Cardiac fibroblast (primary cell): ENCODE measurements at places on chromosomes 5 and 9.

- no peak for DNase-seq
Observed at GRCh38 chr5:153043886-153044285, 446.6 kb upstream of the GRIA1 start.

- DNase-seq = no peak
Observed at GRCh38 chr9:114754581-114754980, 51.3 kb downstream of the TNFSF15 start.

GRCh38 chr5:140417235-140417634, 15.6 kb downstream of the ANKHD1 start:
- DNase-seq = no peak

- peak; percentile 78 for DNase-seq
Observed at GRCh38 chr5:172452398-172453205, 1.7 kb downstream of the SH3PXD2B start.

- DNase-seq = no peak
Observed at GRCh38 chr9:75053869-75054268, 25.8 kb upstream of the CARNMT1 start.

DNA sequence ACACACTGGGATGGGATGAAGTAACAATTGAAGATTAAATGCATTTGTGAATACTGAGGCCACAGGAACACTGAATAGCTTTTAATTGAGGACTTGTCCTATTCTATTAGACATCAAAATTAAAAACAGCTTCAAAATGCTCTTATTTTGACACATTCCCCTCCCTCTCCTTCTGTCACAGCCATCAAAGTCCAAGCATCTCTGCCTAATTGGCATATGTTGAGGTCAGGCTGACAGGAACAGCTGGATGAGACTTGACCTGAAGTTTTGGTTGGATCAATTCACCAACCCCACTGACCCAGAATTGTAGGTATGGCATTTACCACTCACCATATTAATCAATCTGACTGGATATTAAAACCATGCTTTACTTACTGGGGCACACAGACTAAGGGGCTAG, 96.3 kb downstream of the PTCH1 start:
- no peak for DNase-seq

GRCh38 chr5:150322202-150322601, 19.5 kb upstream of the ARSI start:
- no peak for DNase-seq
